ENCODE measurements at places on chromosomes 7 and 10. TPM values are rescaled to one million over a fixed set of nuclear protein-coding genes. Genes with fewer than 3 reads are reported as not detected.

The TBXAS1 gene
- total RNA-seq = 9.0 TPM

The ATG9B gene
- 0.10 TPM for total RNA-seq

The PDE6C gene
- not detected for total RNA-seq

The FXYD4 gene
- total RNA-seq = not detected

The KIAA1549 gene
- total RNA-seq = 8.7 TPM

The PON1 gene
- not detected for total RNA-seq

The MYO3A gene
- 0.05 TPM for total RNA-seq

The LHFPL3 gene
- not detected for total RNA-seq

The STK17A gene
- total RNA-seq = 64.0 TPM

The HOXA5 gene
- total RNA-seq = 23.5 TPM

The OR2A42 gene
- total RNA-seq = not detected

The PARD3 gene
- 29.7 TPM for total RNA-seq

The HGF gene
- total RNA-seq = 2.0 TPM

The MACROH2A2 gene
- 5.8 TPM for total RNA-seq

The DOCK4 gene
- total RNA-seq = 150 TPM

DNA sequence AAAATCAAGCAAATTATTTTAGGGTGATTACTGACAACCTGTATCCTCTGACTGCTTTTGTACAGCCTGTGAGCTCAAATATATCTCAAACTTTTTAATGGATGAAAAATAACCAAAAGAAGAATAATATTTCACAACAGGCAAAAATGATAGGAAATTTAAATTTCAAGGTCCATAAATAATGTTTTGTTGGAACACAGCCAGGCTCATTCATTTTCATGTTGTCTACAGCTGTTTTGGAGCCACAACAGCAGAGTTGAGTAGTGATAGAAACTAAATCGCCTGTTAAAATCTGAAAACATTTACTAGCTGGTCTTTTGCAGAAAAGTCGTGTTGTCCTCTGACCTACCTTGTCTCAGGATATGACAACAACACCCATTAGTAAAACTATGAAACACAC lies 75.9 kb downstream of the GLI3 start:
- no peak for DNase-seq

GRCh38 chr10:12208460-12208859 lies 12.5 kb downstream of the CDC123 start:
- no peak for DNase-seq

- DNase-seq = no peak
Observed at GRCh38 chr10:78186572-78186971, 152.9 kb downstream of the RPS24 start.

DNA sequence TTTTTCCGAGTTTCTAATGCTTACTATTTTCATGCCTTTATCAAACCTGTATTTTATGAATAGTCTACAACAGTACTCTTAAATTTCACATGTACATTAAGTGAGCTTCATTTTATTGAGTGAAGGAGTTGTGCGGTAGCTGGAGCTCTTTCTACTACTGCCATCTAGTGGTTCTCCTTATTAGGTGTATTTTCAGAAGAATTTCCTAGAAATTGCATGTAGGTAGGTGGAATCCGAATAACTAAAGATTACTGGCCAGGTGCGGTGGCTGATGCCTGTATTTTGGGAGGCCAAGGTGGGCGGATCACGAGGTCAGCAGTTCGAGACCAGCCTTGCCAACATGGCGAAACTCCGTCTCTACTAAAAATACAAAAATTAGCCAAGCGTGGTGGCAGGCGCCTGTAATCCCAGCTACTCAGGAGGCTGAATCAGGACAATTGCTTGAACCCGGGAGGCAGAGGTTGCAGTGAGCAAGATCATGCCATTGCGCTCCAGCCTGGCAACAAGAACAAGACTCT lies 38.3 kb downstream of the LRRC72 start:
- DNase-seq = peak; percentile 36

DNA sequence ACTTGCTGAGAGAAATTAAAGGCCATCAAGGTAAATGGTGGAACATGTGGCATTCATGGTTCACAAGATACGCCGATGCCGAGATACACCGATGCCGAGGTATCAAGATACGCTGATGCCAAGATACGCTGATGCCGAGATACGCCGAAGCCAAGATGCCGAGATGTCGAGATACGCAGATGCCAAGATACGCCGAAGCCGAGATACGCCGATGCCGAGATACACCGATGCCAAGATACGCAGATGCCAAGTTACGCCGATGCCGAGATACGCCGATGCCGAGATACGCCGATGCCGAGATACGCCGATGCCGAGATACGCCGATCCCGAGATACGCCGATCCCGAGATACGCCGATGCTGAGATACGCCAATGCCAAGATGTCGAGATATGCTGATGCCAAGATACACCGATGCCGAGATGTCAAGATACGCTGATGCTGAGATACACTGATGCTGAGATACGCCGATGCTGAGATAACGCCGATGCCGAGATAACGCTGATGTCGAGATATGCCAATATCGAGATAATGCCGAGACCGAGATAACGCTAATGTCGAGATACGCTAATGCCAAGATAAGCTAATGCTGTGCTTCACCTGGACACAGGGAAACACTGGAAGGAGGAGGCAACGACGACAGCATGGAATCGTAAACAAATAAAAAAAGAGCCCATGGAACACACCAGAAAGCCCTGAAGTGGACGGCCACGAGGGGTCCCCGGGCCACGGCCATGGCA lies 172.6 kb downstream of the MAD1L1 start:
- no peak for DNase-seq

- DNase-seq = no peak
Observed at GRCh38 chr7:20249920-20250319, 32.7 kb upstream of the MACC1 start.

DNA sequence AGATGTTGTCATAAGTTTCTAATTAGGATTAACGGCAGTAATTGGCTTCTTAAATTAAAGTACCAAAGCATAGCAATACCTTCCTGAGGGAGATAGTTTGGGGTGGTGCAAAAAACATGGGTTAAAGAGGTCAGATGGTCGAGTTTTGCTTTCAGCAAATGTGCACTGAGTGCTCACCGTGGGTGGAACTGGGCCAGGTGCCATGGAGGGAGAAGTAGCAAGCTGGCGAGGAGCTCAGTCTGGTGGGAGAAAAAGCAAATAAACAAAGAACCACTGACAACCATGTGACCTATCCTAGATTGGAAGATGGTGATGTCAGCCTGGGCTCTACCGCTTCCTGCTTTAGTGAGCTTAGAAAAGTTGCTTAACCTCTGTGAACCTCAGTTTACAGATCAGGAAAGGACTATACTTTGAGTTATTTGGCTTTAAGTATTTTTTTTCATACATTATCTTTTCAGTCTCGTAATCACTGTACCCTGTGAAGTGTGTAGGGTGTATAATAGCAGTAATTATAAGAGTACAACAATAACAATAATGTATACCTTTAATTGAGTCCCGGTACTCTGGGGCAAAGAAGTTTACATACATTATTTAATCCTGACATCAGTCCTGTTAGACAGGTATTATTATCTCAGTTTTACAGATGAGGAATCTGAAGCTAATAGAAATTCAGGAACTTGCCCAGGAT lies 69.0 kb upstream of the PDCD4 start:
- DNase-seq = peak; percentile 31

- no peak for DNase-seq
Observed at GRCh38 chr7:128826916-128827247, 3.3 kb upstream of the FLNC start.

GRCh38 chr7:571718-572415 lies 52.2 kb upstream of the PDGFA start:
- no peak for DNase-seq

GRCh38 chr7:90625562-90625961 lies 29.4 kb downstream of the CDK14 start:
- no peak for DNase-seq

- no peak for DNase-seq
Observed at GRCh38 chr7:87870471-87870870, 5.7 kb downstream of the SLC25A40 start.

GRCh38 chr7:139588632-139589031 lies 65.1 kb downstream of the CLEC2L start:
- DNase-seq = no peak

GRCh38 chr10:113561214-113561613 lies 8.4 kb downstream of the HABP2 start:
- no peak for DNase-seq

DNA sequence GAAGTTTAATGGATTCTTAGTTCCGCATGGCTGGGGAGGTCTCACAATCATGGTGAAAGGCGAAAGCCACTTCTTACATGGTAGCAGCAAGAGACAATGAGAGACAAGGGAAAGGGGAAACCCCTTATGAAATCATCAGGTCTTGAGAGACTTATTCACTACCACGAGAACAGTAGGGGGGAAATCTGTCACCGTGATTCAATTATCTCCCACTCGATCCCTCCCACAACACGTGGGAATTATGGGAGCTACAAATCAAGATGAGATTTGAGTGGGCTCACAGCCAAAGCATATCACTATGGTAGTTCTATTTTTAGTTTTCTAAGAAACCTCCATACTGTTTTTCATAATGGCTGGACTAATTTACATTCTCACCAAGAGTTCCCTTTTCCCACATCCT lies 36.7 kb downstream of the SPAM1 start:
- DNase-seq = no peak

GRCh38 chr10:102752934-102753664 lies 9.4 kb downstream of the WBP1L start:
- DNase-seq = no peak

DNA sequence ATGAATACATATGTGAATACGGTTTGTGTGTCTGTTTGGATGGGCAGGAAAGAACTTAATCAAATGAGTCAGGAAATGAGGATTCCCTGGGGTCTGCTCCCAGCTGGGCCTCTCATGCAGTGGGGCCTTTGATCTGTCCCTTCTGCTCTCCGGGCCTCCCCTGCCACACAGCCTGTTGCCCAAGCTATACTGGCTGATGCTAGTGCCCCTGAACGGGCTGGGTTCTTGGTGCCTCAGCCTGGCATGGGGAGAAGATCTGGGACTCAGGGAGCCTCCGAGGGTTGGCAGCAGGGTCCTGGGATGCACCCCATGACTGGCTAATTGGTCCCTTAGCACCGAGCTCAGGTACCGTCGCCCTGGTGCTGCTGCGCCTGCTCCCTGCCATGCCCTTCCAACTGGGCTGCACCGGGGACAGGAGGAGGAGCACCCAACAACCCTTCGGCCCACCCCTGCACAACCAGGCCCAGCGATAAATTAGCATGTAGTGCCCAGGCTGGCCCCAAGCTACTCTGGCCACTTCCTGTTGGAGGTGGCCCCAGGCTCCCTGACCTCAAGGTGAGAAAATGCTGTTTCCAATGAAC lies 59.9 kb upstream of the DUSP5 start:
- DNase-seq = no peak

DNA sequence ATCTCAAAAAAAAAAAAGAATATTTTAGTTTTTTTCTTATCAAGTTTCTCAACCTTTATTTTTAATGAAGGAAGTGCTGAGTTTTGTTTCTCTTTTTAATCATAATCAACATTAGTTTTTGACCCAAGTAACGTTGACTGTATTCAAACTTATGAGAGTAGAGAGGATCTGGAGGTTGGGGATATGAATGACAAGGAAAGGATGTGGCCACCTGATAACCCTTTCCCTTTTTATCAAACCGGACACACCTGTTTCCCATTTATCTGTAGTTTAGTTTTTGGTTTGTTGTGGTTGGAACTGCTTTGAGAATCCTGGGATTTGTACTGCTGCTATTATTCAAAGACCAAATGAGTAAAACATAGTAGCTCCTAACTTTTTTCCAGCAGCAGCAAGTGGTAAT lies 38.6 kb downstream of the HACD1 start:
- peak; percentile 76 for DNase-seq

DNA sequence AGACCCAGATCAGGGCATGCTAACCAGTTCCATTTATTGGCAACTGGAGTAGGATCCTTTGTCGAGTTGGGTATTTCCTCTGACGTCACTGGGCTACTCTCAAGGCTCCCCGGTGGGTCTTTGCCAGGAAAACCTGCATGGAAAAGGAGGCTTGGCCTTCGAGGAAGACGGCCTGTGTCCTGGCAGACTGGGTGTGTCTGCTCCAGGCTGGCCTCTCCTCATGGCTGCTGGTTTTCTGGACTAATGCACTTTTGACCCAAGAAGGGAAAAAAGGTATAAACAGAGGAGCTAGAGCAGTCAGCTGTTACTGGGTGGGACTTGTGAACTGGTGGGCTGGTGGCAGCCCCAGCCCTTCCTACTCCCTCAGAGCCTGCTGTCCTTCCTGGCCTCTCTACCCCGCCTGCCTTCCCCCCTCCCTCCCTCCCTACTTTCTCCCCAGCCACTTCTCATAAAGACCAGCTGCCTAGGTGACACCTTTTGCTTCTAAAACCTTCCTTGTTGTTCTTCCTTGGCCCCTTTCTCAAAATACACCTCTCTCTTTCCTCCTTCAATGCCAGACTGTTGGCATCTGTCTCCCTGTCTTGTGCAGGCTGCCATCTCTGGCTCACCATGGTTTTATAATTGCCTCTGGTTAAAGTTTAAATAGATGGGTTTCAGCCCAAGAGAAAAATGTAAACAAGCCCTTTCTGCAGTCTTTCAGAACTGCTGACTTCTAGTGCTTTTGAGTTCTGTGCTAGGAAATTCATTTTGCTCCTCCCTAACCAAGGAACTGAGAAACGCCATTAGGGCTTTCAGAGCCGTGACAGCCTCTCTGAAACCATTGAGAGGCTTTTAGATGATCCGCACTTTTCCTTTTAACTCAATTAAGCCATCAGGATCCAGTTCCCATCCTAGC lies 101.8 kb upstream of the MKLN1 start:
- DNase-seq = no peak

DNA sequence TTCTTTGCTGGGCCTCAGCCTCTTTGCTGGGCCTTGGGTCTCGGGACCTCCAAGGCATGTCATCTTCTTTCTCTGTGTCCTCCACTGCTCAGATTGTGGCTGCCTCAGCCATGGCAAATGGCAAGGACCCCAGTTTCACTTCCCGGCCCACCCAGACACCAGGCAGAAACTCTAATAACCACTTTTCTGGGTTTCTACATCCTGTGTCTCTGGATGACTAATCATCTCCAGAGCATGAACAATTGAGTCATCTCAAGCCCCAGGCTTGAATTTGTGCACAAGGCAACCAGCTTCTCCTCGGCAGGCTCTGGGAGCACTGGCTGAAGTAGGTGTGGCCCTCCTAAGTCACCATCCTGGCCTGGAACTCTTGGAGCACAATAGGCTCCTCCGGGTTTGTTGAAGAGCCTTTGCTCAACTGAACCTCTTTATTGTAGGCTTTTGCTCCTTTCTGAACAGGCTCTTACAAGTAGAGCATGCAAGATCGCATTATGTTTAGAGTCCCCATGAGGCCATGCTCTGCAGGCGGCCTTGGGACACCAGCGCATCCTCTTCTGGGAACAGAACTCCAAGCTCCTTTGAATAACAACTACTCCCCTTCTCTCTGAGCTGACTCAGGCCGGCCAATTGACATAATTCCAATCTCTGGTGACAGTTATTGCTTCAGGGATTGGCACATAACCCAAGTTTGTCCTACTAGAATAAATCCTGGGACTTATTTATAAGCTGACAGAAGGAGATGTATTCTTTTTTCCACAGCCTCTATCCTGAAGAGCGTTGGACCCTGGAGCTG lies 218.1 kb downstream of the WDR11 start:
- DNase-seq = no peak

DNA sequence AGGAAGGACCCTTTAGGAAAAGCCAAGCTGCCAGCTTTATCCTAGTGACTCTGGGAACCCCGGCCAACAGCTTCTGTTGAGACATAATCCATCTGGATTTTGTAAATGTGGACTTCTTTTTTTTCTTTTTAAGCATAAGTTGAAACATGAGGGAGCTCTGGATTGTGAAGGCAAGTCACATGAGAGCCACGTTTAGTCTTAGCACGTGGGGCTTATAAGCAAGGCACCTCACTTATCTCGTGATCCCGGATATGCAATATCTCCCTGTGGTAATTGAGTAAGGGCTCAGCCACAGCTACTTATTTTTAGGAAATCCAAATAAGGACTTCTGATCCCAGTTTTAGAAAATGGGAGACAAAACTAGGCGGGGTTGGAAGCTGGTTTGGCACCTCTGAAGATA lies 111.2 kb upstream of the PTN start:
- no peak for DNase-seq
